ENCODE measurements at places on chromosomes 2 and 18.

DNA sequence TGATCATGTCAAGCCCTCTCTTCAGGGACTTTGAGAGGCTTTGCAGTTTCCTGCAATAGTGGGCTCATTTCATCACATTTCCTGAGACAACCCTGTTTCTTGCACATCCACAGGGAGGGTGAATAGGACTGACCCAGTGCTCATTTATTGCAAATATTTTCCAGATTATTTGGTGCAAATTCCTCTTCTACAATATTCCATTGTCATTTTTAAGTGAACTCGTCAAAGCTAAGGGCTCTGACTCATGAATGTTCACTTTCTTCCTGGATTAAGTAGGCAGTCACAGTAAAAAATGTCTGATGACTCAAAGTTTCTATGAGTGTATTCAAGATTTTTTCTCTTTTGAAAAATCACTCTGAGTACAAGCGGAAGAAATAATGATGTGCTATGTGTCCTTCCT is 225.5 kb upstream of the GALNT5 start:
- DNase-seq: no peak

GRCh38 chr2:191922736-191923651 is 76.1 kb upstream of the CAVIN2 start:
- no peak for DNase-seq

- no peak for DNase-seq
These were observed 65.7 kb downstream of the LRRTM1 start for GRCh38 chr2:80238692-80239469.

DNA sequence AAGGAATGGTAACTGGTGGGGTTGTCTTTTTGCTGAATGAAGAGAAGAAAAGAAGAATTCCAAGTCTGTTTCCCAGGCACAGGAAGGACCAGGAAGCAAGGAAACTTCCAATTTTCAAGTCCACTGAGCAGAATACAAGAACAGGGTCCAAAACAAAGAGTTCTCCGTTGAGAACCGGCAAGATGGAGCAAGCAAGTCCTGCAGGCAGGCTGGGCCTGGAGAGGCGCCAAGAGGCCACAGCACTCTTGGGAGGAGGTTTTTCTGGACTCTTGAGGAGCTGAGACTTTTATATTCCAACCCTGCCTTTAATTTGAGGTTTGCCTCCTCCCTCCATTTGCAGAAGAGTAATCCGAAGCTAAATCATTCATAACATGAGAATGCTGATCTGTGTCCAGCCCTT is 224.5 kb downstream of the IKZF2 start:
- no peak for DNase-seq

- no peak for DNase-seq
These were observed 1236.0 kb upstream of the CELF4 start for GRCh38 chr18:38801640-38802039.

GRCh38 chr2:21891191-21891590 is 767.4 kb downstream of the TDRD15 start:
- no peak for DNase-seq

DNA sequence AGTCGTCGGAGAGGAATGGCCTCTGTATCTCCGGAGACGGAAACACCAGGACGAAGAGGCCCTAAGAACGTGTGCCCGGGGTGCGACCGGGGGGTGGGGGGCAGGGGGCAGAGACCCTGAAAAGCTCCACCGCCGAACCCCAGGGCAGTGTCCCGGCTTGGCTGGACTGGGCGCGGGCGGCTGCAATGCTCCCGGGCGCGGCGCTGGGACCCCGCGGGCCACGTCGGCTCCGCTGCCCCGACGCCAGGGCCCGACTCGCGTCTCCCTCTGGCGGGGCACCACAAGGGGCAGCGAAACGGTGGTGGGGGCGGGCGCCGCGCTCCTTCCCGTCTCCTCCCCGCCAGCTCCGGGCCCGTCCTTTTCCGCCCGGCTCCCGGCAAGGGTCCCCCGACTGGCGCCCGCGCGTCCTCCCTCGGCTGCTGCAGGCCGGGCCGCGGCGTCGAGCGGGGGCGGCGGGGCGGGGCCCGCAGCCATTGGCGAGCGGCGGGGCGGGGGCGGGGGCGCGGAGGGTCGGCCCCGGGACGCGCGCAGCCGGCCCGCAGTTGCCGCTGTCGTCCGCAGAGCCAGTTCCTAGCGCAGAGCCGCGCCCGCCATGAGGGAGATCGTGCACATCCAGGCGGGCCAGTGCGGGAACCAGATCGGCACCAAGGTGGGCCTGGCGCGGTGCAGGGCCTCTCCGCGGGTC is at the start of gene TUBB6:
Gene TUBB6 (plus strand): TSS at position 541 of the 685 bp plus-strand sequence. CDS start 52 bp downstream, at position 593.
- DNase-seq: no peak

GRCh38 chr18:74613381-74613780 is 15.7 kb downstream of the ZNF407 start:
- DNase-seq: no peak

DNA sequence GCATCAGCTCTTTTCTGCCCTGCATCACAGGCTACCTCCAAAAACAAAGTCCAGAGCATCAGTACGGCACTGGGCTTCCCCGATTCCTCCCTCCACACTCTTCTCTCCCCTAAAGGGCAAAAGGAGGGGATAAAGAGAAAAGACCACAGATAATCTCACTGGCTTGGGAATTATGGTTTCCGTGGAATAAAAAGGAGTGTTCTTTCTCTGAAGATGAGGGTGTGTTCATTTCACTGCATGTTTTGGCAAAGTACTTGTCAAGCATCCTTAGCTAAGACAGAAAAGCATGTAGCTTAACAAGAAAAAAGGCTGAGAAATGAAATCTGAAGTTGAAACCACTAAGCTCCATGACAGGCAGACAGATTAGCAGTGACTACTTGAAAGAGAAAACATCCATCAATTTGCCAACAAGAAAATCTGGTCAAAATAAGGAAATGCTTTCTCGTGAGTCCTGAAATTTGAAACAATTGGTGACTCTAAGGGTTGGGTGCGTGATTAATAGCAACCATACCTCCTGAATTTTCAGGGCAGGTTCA is 20.6 kb upstream of the DSG3 start:
- no peak for DNase-seq

- DNase-seq: no peak
These were observed 1621.3 kb upstream of the TMEFF2 start for GRCh38 chr2:193816008-193816407.

DNA sequence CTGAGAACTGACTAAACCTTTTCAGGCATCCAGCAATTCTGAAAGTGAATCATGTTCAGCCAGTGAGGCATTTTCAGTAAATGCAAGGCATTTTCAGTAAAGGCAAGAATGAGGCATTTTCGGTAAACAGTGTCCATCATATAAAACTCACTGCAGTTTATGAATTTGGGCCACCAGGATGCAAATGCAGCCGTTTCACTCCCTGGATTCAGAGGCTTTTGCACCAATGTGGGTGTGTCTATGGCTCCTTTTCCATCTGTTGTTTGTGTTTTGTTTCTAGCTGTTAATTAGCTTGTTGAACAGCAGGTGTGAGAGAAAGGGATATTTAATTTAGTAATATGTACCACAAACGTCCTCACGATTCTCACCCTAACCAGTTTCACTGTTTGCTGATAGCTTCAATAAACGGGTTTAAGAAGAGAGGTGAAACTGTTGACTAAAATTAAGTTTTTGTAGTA is 116.3 kb upstream of the PGAP1 start:
- no peak for DNase-seq

- DNase-seq: no peak
These were observed 21.4 kb downstream of the SFXN5 start for GRCh38 chr2:73050121-73050545.

GRCh38 chr2:135005753-135006152 is 41.5 kb downstream of the MAP3K19 start:
- DNase-seq: no peak

DNA sequence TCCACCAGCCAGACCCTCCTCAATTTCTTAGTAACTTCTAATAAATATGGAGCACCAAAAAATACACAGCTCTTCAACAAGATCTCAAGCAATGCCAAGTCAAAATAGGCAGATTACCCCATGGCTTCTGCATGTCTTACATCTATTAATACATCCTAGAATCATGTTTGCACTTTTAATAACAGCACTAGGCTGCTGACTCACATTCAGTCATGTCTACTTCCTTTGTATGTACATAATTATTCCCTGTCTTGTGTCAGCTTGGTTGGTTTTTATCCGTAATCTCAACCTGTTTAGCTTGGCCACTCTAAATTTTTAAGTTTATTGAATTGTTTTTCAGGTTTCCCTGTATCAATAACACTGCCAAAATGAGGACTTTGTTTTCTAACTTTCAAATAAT is 420.1 kb upstream of the ACVR2A start:
- no peak for DNase-seq

DNA sequence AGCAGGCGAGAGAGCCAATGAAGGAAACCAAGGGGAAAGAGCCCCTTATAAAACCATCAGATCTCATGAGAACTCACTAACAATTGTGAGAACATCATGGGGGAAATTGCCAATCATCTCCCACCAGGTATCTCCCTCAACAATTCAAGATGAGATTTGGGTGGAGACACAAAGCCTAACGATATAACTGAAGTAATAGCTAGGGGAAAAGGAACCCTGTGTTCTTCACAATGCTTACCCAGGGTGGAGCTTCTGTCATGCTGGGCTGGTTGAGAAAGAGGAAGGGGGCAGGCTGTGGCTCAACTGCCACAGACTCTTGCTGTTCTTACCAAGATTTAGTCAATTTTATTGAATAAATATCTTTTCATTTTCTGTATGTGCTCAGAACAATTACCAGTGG is 392.1 kb upstream of the HS6ST1 start:
- DNase-seq: peak; percentile 71

DNA sequence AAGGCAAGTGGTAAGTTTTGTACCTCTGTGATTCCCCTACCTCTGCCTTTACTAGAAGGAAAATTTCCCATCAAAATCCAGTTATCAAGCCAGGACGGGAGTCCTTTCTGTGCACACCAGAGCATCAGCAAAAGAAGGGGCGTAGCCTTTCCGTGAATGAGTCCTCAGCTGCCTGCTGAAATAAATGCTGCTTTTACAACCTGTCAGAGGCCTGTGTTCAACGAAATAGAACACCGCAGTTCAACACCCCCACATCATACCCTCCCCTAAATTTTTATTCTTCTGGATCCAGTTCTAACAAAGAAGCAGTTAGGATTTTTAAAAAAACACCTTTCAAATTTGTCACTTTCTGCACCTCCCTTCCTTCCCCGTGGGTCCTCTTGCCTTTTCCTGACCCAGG is 135.8 kb downstream of the SETBP1 start:
- no peak for DNase-seq

GRCh38 chr2:190978389-190979053 is 35.5 kb downstream of the STAT1 start:
- DNase-seq: no peak

- DNase-seq: no peak
These were observed 103.7 kb upstream of the PXDN start for GRCh38 chr2:1847846-1848598.

GRCh38 chr2:68379184-68379708 is 14.2 kb downstream of the PLEK start:
- DNase-seq: no peak

DNA sequence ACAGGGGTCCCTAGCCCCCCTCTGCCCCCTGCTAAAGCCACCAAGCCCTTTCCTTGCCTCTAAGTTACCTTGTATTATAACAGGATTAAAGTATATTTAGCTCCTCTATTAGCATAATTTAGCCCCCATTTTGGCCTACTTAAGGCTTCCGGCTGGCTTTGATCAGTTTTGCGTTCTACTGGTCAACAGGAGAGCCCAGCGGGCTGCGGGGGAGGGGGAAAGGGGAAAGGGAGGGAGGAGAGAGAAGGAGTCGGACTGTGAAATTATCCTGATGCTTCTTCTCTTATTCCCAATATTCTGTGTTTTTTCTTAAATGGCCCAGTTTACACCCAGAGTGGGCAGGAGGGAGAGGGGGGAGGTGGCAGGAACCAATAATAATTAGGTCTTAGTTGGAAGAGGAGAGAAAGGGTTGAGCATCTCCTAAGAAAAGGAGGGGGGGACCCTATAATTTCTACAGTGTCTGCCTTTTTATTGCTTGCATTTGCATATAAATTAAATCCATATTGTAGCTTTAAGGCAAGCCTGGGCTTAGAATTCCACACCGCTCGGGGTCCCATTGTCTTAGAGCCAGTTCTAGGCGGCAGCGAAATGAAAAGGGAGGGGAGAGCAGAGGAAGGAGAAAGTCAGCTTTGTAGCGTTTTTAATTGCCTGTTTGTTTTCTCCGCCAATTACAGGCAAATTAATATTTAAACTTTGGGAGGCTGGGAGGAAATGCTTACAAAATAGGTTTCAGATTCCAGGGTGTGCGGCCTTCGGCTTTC is 39.6 kb downstream of the EN1 start:
- DNase-seq: no peak

- DNase-seq: no peak
These were observed 115.7 kb downstream of the FAM210A start for GRCh38 chr18:13610555-13611141.

GRCh38 chr2:15311201-15311907 is 249.8 kb downstream of the NBAS start:
- no peak for DNase-seq

GRCh38 chr2:178843697-178844096 is 36.5 kb upstream of the TTN start:
- no peak for DNase-seq

- DNase-seq: no peak
These were observed 92.7 kb upstream of the KLF7 start for GRCh38 chr2:207258263-207258991.

DNA sequence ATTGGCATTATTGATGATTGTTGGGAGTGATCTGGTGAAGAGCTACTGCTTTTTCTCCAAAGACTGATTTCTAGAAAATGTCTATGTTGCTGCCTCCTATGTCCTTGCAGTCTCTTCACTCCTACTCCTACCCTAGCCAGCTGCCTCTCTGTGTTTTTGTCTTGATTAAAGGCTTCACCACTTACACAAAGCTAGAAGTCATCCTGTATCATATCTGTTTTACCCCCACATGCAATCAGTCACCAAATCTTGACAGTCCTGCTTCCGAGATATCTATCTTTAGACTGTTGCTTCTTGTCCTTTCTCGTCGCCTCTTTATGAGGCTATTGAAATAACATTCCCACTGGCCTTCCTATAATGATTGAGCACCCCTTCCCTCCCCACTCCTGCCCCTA is 84.5 kb upstream of the ITGA4 start:
- no peak for DNase-seq

- no peak for DNase-seq
These were observed 1721.9 kb upstream of the SLC39A10 start for GRCh38 chr2:193935114-193935513.

- no peak for DNase-seq
These were observed 69.1 kb upstream of the AFF3 start for GRCh38 chr2:100211521-100211920.

DNA sequence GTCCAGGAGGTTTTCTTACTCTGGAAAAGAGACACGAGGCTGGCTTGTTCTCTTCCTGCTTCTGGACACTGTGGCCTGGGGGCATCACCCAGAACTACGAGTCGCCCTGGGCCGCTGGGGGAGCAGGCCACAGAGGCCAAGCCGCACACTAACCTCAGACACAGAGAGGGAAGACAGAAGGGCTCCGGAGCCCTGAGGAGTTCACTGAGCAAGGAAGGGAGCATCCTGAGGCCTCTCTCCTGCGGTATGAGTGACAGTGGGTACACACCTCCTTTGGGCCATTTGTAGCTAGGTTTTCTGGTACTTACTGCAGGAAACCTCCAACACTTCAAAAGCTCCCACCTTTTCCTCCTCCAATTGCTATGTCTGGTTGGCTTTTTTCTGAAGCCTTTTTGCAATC is 494.1 kb downstream of the DLGAP1 start:
- no peak for DNase-seq
